Endothelial cell of umbilical vein (primary cell): ENCODE measurements at places on chromosomes 4 and X. TPM values are rescaled to one million over a fixed set of nuclear protein-coding genes. Genes with fewer than 3 reads are reported as not detected.

GRCh38 chrX:102883491-102883890 lies 53.6 kb upstream of the RAB40AL start:
- H3K27ac ChIP-seq: no peak overlapping the region
- no peak for DNase-seq
- H3K36me3 ChIP-seq: no peaks in the 10 kb centered on the region
- H3K4me1 ChIP-seq: no peaks in the 10 kb centered on the region
- no peak overlapping the region for H3K4me3 ChIP-seq

SPP1 gene
- not detected in 2 replicates for polyA plus RNA-seq

SLITRK4 gene
- 0.04 TPM in 1 of 2 replicates, not detected in the other for polyA plus RNA-seq

- no peak overlapping the region for H3K27ac ChIP-seq
- no peak overlapping the region for H3K4me3 ChIP-seq
- H3K36me3 ChIP-seq: no peaks in the 10 kb centered on the region
- DNase-seq: peak; percentile 20
- no peaks in the 10 kb centered on the region for H3K27me3 ChIP-seq
Observed at GRCh38 chr4:184503869-184504300, 29.5 kb upstream of the IRF2 start.

ZXDB gene
- 5.7 and 6.3 TPM in 2 replicates for polyA plus RNA-seq
